ENCODE measurements at places on chromosomes 6 and 20.
A peak's percentile ranks its signal among the peaks of the same experiment; 100 is the strongest.

DNA sequence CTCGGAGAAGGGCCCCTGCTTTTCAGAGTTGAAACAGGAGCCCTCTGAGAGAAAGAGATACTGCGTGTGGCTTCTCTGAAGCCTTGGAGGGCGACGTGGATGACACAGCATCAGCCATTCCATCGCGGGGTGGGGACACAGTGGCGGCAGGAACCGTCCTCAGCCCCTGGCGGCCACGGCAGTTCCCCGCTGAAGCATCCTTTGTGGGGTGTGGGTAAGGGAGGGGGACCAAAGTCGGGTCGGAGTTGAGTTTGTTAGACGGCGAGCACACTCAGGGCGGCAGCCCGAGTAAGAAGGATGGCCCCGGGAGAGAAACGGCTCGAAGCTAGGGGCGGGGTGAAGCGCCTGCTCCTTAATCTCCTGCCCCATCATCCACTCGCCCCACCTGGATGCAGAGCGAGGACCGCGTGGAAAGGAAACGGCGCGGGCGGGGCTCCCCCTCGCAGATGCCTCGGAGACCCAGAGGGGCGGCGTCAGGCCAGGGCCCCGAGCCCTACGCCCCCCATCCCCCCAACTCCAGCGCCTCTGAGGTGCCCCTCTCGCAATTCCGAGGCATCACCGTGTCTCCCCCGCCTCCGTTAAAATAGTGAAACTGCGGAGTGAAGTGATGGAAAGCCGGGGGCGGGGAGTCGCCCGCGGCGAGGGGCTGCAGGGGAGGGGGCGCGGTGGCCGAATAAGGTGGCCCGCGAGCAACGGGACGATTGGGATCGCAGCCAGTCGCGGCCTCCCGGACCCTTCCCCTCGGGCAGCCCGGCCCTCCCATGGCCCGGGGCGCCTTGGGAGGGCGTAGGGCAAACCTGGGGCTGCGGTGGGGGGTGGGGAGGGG lies 796 bp upstream of the RREB1 start:
- no peak for DNase-seq

GRCh38 chr6:105402090-105402938 lies 568 bp downstream of the PREP start:
- no peak for DNase-seq

DNA sequence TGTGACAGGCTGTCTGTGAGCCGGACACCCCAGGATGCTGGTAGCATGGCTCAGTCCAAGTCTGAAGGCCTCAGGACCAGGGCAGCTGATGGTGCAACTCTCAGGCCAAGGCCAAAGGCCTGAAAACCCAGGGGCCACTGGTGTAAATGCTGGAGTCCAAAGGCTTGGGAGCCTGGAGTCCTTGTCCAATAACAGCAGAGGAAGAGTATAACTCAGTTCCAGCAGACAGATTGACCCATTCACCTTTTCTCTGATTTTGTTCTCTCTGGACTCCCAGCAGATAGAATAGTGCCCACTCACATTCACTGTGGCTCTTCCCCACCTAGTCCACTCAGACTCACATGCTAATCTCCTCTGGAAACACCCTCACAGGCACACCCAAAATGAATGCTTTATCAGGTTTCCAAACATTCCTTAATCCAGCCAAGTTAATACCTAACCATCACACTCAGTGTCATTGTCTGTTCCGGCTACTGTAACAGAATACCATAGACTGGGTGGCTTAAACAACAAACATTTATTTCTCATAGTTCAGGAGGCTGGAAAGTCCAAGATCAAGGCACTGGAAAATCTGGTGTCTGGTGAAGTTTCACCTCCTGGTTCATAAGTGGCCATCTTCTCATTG lies 5.0 kb upstream of the TRAF3IP2 start:
- DNase-seq: no peak

DNA sequence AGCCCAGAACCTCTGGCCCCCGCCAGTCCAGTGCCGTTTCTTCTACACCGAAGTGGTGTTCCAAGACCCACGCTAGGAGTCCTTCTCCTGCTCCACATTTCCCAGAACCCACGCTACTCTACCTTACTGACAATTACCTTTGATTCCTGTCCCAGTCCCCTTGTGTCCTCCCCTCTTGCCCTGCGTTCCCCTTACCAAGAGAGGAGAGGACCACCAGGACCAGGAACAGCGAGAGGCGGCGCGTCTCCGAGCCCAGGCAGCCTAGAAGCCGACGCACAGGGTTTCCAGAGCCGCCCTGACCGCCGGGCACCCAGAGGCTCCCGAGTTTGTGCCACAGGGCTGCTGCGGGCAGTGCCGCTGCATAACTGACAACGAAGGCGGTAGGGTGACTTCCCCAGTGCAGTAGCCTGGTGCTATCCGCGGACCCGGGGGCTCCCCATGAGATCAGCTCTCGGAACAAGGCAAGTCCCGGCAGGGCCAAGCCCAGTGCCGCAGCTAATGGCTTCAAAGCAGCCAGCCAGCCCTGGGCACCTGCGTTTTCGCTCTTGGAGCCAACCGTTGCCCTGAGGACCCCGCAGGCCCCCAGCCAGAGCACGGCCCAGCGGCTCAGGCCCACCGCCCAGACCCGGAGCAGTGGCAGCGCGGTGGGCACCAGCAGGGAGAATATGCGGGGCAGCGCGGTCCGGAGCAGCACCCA lies 512 bp downstream of the TAP1 start:
- DNase-seq: peak; percentile 34

DNA sequence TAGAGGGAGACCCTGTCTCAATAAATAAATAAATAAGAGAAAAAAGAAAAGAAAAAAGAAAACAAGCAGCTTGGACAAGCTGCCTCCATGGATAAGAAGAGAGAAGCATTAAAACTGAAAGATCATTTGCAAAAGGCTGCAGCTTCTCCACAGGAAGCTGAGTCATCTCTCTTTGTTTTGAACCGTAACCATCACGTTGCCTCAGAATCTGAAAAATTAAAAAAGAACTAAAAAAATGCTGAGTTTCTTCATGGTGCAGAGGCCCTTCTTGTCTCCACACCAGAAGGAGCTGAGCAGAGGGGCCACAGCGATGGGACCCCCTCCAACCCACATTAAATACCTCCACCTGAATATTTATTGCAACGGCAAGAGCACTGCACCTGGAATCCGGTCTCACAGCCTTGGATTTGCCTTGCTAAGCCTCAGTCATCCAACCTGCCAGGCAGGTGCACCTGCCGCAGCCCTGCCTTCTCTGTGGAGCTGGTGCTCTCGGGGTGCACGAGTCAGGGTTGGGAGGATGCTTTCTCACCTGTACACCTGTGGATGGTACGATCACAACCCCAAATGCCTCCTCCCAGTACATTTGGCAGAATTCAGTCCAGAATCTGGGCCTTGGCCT lies 28.1 kb downstream of the TOX2 start:
- DNase-seq: peak; percentile 29

DNA sequence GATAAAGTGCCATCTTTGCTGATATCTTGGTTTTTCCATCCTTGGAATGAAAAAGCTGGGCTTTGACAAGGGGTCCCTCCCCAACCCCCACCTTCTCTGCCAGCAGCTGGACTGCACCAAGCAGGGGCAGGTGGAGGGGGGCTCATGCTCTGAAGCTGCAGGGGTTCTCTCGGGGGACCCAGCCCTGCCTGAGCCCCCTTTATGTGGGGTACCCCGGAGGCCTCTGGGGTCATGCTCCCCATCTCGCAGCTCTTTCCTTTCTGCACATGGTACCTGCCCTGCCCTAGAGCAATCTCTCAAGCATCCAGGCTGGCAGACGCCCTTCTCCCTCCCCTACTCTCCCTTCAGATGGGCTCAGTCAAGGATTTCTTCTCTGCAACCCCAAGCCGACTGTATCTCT lies 146.7 kb upstream of the PTPN1 start:
- no peak for DNase-seq

DNA sequence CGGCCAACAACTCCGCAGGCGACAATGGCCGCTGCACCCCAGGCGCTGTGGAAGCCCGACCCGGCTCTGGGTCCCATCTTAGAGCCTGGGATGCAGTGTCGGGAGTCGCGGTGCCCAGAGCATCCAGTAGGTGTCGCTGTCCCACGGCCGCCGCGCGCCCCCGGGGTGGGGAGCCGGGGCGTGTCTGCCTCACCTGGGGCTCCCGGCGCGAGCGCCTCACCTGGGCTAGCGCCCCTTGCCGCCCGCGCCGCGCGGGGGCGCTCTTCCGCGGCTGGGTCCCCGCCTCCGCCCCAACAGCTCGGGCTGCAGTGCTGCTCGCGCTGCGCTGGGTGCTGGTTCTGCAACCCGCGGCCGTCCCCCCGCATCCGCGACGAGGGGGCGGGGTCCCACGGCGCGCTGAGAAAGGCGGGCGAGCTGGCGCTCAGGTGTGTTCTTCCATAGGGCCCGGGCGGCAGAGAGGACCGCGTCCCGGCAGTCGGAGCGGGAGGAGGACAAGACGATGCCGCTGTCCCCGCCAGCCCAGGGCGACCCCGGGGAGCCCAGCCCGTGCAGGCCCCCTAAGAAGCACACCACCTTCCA lies at the start of gene CRYBG1:
CRYBG1 (plus strand) TSS at position 308 of the 579 bp plus-strand sequence; CDS start at position 500, 192 bp downstream.
- no peak for DNase-seq

DNA sequence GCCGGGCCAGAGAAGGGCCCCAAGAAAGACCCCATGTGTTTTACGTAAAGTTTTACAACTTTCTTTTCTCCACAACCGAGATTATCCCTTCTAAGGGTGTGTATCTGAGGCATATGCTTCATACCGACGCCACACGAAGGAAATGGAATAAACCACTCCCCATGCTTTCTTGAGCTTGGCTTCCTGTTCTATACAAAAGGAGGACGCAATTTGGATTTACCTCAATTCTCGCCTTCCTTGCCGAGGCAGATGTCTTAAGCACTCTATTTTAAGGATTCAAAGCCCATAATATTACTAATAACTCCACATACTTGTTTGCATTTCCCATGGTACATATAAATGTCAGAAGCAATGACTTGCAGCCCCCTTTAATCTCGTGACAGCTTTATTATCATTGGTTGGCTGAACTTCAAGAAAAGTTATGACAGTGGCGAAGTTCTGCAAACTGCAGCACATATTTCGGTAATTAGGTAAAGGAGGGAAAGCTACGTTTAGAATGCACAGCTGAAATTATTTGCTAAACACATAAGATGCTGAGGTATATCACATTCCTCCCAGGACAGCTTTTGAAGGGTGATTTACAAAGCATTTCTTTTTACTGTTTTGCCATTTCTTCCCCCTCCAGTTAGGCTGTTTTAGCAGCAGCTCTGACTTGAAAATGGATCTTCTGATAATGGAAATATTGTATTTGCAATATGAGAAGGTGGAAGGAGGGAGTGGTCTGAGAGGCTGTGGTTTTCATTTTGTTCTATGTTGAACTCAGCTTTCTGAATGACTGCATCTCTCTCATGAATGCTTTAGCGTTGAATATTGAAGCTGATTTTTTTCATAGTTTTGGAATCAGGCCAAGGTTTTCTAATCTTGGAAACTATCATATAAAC lies 330.5 kb downstream of the EPHA7 start:
- no peak for DNase-seq

DNA sequence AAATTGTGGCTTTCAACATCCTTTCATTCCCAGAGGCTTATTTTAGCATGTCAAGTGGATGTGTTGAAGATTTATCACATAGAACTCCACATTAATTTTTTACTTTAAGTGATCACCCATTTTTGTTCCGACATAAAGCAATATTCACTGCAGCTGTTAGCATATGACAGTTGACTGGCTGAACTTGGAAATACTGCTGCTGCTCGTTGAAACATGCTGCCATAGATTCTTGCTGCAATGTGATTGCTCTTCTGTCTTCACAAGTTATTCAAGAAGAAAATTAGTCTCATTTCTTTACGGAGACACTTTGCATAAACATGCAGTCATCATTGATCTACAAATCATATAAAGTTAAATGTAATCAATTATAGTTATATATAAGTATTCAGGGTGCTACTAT lies 248.4 kb downstream of the SAMD5 start:
- DNase-seq: no peak

- no peak for DNase-seq
Observed at GRCh38 chr20:56414842-56415765, 3.0 kb downstream of the CASS4 start.

DNA sequence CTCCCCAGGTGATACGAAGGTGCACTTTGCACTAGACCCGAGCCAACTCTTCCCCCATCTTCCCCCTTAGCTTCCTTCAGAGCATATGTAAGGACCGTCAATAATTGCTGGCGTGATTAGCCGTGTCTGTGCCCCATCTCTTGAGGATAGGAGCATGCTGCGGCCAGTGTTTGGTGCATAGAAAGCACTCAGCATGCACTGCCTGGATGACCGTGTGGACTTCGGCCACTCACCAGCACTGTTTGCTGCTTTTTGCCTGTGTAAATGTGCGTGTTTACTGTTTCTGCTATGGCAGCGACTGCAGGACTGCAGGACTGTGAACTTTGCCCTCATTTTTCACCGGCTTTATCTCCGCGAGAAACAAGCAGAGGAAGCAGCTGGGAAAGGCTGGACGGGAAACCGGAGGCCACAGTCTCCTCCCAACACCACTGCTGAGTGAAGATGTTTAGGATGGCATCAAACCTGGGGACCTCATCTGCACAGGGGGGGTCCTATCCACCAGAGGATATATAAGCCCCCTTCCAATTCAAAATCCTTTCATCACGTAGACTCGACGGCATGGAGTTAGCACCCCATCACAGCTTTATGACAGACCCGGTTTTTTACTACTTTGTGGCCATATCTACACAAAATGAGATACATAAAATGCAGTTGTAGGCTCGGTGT lies 150.6 kb upstream of the AFDN start:
- no peak for DNase-seq

DNA sequence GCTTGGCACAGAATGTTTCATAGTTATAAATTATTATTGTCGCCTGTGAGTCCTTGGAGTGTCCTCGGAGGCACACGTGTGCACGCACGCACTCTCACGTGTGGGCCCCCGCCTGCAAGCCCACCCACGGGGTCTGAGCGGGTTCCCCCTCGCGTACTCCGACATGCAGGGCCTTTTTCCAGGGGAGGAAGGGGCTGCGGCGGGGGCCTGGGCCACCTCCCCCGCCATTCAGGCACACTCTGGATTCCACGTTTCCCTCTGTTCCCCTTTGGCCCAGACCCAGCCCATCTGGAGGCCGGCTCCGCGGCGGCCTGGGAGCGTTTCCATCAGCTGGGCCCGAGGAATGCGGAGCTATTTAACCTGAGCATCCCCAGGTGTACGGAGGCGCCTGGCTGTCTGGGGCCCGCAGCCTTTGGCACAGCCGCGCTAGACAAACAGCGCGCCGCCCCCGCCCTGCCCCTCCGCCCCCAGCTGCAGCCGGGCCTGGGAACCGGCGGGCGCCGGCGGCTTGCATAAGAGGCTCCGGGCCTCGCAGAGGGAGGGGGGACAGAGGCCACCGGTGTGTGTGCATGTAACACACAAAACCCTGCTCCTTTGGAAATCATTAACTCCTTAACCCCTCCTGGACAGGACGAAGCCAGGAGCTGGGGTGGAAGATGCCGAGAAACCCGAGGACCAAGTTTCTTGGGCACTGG lies 3.3 kb downstream of the ID1 start:
- no peak for DNase-seq

GRCh38 chr6:161244725-161245124 lies 29.1 kb downstream of the AGPAT4 start:
- no peak for DNase-seq

DNA sequence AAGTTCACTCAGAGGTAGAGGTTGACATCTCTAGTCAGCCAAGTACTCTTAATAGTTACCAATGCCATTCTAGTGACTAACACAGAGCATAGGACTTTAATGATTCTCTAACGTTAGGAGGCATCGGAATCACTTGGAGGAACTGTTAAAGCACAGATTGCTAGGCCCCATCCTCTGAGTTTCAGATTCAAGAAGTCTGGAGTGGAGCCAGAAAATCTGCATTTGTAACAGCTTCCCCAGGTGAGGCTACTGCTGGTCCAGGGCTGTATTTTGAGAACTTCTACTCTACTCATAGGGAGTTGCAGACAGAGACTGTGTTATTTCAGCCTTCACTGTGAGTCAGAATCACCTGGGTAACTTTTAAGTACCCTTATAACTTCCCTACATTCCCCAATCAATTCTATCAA lies 5.7 kb downstream of the LMBRD1 start:
- no peak for DNase-seq

GRCh38 chr6:119330520-119331113 lies 18.9 kb downstream of the MAN1A1 start:
- DNase-seq: no peak

Data from putamen (tissue), 1 donor.